ENCODE measurements at places on chromosomes 1 and 21.
A peak's percentile ranks its signal among the peaks of the same experiment; 100 is the strongest.

DNA sequence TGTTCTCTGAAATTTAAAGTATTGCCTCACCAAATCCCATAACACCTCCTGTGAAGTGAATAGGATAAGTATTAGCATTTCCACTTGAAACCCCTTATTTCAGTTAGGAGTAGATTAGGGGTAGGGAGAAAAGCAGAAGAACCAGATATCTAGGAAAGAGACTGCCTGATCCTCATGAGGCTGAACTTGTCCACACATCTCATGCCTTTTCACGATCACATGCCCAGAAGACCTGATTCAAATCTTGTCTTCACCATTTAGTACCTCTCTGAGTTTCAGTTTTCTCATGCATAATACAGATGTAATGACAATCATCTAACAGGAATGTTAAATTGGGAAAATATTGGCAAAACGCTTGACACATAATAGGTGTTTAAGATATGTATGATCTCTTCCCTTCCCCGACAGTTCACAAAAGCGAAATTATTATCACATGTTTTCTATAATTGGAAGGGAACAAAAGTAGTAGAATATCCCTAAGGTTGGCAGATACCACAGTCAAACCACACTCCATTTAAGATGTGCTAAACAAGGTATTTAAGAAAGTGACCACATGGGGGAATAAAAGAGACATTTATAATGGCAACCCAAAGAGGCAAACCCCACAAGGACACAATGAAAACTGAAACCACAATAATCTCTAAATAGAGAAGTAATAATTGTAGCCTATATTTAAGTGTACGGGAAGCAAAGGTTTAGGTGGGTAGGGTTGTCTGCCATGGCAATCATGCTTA lies 25.2 kb downstream of the GFI1 start:
- DNase-seq = peak; percentile 11

GRCh38 chr1:205631010-205631767 lies 622 bp downstream of the ELK4 start:
- peak; percentile 96 for DNase-seq

DNA sequence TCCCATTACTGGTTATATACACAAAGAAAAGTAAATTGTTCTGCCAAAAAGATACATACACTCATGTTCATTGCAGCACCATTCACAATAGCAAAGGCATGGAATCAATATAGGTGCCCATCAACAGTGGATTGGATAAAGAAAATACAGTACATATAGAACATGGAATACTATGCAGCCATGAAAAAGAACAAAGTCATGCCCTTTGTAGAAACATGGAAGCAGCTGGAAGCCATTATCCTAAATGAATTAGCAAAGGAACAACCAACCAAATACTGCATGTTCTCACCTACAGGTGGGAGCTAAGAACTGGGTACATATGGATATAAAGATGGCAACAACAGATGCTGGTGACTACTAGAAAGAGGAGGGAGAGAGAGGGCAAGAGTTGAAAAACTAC lies 132.6 kb downstream of the PLD5 start:
- no peak for DNase-seq

DNA sequence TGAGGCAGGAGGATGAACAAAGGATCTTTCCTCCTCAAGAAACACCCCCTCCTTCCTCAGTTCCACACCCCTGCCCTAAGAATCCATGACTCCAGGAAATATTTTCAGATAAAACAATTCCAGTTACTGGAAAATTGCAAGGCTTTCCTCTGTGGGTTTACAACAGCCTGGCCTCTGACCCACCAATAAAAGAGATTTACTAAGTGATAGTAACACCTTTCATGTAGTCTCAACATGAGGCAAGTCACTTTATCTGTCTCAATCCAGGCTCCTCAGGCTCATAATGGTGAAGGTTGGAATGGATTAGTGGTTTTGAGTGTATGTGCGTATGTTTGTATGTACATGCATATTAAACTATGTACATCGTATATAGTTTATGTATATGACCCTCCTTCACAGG lies 71.4 kb upstream of the PPP2R5A start:
- DNase-seq = no peak

DNA sequence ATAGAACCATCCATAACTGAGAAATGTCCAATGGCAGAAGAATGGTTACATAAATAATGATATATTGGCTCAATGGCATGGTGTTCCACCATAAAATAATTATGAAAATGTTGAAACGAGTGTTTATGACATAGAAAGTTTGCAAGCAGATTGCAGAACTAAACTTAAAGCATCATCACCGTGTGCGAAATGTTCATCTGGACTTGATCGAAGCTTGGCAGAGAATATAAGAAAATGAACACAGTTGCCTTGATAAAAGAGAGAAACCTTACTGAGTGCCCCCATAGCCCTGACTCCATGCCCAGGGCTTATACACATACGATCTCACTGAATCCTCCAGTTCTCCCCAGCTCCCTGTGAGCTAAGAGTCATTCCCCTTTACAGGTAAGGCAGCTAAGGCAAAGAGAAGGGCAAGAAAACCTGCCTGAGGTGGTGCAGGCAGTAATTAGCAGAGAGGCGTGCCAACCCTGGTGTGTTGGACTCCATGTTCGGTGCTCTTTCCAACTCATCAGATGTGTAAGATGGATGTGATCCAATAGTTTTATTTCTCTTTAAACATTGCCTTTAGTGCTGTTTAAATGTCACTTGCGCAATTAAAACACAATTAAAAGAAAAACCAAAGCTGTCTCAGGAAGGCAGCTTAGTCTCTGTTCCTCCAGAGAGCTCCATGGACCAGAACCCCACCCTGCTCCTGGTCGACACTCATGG lies 21.8 kb upstream of the SPOCD1 start:
- no peak for DNase-seq

DNA sequence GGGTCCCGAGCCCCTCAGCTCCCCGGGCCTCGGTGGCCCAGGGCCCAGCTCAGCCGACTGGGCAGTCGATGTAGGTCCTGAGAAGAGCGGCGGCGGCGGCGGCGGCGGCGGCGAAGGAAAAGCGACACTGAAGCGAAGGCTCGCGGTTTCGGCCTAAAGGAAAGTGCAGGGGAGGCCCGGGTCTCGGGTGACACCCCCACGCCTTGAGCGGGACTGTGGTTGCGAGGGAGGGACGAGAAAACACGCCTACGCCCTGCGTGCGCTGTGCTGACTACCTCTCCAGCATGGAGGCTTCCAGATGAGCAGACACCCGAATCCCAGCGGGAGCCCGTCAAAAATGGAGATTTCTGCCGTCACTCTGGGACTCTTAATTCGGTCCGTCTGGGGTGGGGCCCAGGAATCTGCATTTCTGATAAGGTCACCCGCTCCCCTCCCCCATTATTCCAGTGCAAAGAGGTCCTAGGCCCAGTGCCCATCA lies 31.2 kb downstream of the DNTTIP2 start:
- peak; percentile 71 for DNase-seq

All from SW480 (cell line).